Hypothalamus (tissue), 51 donors: ENCODE measurements at places on chromosomes 4 and X.

- DNase-seq: no peak
Observed at GRCh38 chrX:39650768-39651347, 446.9 kb downstream of the BCOR start.

DNA sequence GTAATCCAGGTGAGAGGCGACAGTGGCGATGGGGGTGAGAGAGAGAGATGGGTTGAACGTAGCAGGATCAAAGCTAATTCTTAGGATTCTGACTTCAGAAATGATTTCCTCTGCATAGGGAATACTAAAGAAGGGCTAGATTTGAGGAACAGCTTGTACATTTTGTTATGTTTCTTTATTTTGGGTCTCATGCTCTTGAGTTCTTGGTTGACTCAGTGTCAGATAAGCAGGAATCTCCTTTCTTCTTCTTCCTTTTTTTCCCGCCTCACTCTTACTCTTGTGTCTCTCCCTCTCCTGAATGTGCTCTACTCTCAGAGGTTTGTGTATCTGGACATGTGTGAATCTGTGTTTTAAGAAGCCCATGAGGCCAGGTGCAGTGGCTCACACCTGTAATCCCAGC, 36.4 kb downstream of the FAM193A start:
- no peak for DNase-seq

GRCh38 chrX:153378607-153379006, 22.5 kb downstream of the PNMA6E start:
- no peak for DNase-seq

GRCh38 chrX:24202465-24203031, 53.0 kb downstream of the ZFX start:
- DNase-seq: no peak

DNA sequence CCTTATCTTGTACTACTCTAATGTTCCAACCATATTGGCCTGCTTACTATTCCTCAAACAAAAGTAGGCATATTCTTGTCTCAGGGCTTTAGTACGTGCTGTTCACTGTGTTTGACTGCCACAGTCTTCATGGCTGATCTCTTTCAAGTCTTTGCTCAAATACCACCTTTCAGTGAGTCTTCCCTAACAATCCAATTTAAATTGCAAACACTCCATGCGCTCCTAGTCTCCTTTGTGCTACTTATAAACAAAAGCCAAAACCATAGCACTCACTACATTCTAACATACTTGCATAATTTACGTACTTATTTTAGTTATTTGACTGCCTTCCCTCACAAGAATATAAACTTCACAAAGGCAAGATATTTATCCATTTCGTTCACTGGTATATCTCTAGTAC, 1.7 kb upstream of the ART3 start:
- no peak for DNase-seq

DNA sequence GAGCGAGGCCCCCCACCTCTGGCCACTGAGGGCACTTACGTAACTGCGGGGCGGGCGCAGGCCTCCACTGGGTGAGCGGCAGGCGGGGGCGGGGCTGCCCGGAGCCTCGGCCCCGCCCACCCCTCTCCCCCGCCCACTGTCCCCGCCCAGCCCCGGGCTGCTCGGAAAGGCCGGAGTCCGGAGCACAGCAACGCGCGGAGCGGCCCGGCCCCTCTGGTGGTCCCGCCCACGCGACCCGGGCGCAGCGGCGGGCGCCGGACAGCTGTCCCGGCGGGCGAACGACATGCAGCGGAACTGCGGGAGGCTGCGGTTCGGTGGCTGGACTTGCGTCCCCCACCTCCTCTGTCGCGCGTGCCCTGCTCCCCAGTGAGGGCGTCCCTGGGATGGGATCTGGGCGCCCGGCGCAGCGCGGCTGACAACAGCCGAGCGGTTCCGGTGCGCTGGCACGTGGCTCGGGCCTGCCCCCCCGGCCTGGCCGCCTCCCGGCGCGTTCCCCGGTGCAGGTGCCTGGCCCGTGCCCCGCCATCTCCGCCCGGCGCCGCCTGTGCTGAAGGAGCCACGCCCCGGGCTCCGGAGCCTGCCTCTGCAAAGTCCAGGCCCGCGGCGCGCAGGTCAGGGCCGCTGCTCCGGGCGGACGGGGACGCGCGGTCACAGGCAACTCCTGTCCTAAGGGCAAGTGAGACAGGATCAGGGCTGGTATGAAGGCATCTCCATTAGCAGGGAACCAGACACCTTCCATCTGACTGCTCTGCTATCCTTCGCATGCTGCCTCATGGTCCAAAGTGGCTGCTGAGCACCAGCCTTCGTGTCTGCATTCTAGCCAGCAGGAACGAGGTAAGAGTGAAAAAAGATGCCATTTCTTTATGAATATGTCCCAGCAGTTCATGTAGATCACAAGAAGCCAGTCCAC, 21.8 kb upstream of the JAKMIP1 start:
- DNase-seq: peak; percentile 80

DNA sequence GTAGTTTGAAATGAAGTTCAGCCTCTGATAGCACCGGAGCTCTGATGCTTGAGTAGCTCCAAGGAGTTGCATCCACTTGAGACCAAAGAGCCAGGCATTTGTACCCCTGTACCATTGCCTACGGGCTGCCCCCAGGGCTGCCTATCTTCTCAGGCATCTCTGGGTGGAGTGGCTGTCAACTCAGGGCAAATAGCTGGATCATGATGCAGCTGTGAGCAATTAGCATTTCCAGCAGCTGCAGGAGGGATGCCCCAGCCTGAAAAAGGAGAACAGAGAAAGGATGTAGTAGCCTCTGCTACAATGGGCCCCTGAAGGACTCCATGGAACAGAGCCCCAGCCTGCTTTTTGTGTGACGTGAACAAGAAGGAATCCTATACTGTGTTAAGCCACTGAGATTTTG, 492.6 kb downstream of the BCOR start:
- DNase-seq: no peak

- no peak for DNase-seq
Observed at GRCh38 chr4:6354119-6354518, 84.5 kb downstream of the WFS1 start.

GRCh38 chr4:166941629-166942028, 292.7 kb downstream of the SPOCK3 start:
- no peak for DNase-seq

- DNase-seq: peak; percentile 0
Observed at GRCh38 chrX:114611018-114611619, 27.2 kb downstream of the HTR2C start.

GRCh38 chr4:2482693-2483092, 13.8 kb downstream of the RNF4 start:
- DNase-seq: no peak

DNA sequence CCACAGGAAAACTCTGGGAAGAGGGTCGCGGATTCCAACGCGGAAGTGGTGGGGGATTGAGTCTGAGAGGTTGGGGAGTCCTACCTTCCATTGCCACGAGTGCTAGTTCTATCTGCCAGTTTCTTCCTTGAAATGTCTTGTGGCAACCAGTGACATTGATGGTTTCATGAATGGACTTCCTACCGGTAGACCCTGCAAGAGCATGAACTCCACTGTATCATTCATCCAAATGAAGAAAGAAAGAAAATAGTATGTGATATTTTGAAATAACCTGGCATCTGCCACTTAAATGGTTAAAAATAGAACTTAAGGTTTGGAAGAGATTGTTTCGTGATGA, 1.1 kb upstream of the SLC10A7 start:
- no peak for DNase-seq

GRCh38 chr4:180434131-180434895, 1808.9 kb upstream of the TENM3 start:
- no peak for DNase-seq

DNA sequence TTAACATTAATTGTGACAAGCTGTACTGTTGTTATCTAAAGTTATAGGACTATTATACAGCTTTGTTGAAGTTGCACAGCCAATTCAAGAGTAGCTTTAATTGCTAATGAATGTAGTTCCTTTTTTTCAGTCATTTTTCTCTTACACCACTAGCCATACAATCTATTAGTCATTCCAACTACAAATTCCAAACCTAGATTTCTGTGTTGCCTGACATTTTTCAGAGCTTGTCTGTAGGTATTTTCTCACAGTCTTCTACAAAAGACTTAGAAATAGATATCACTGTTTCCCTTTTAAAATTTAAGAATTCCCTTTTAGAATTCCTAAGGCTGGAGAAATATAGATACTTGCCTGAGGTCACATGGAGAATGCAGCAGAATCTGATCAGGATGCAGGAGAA, 307.0 kb upstream of the HS3ST1 start:
- no peak for DNase-seq

- no peak for DNase-seq
Observed at GRCh38 chr4:174553828-174554227, 31.5 kb upstream of the HPGD start.

DNA sequence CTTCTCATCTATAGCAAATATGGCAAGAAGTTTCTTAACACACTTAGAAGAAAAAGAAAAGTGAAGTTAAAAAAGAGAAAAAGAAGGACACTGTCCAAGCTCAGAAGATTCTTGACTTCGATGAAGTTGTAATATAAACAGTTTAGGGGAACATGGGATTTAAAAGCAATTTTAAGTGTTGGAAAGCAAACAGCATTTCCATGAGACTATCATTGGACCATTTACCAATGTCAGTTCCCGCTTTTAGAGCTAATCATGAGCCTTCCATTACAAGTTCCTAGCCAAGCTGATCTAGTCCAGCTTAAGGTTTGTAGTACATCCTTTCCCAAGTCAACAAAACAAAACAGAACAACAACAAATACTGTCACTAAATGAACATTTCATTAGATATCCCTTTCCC, 45.1 kb upstream of the FGF2 start:
- no peak for DNase-seq

DNA sequence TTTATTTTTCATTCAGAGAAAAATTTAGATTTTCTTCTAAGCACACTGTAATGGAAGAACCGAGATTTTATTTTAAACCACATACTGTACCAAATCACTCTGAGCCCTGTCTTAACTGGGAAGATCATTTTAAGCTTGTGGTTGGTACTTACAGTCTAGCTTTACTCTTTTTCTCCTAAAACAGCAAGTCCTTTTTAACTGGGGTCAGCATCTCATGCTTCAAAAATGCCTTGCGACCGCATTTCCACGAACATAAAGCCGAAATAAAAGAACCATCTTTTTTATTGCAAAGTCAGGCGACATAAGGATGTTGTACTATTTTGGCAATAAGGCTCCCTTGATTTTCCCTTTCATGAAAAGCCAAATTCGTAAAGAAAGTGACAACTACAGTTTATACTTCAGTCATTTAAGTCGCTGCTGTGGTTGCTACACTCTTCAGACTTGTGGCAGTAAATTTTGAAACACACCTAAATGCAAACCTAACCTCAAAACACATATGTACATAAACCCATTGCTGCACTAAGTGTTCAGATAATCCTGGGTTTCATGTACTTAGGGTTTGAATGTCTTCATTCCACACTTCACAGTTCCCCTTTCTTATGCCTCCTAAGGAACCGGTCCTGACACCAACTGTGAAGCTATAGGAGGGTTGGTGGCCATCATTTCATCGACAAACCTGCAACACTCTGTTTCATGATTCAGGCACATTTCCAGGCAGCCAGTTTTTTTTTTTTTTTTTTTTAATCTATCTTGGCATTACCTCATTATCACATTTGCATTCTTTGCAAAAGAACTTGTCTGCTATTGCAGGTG, 3.0 kb downstream of the STOX2 start:
- no peak for DNase-seq

- DNase-seq: no peak
Observed at GRCh38 chr4:128709268-128709667, 100.2 kb upstream of the JADE1 start.

GRCh38 chr4:112147697-112148096, 2.4 kb downstream of the FAM241A start:
- DNase-seq: no peak

DNA sequence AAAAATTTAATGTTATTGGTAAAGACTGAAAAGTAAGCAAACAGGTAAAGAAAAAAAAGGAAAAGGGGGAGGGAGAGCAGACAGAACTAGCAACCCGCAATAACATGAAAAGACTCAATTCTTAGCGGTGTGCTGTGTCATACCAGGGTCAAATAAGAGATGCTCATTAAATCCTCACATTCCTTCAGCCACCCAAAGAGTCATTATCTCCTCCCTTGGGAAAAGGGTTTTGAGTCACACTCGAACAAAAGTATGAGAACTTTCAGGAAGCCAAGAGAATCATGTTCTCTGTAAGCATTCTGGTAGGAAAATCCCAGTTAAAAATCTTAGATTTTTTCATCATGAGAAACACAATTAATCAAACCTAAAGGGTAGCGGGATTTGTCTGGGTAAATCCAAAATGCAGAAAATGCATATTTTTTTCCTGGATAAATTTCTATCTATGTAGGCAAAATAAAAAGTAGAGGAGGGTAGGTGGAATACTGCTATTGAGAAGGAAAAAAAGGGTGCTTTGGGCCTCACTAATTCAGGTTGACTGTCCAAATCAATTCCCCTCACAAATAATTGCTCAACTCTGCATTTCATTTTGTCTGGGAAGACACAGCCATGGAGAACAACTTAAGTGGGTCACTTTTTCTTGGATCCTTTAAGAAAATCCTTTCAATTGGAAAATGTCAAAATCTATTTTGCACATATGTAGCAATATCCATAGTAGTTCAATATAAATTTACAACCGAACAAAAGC, 23.2 kb downstream of the TNIP3 start:
- no peak for DNase-seq

DNA sequence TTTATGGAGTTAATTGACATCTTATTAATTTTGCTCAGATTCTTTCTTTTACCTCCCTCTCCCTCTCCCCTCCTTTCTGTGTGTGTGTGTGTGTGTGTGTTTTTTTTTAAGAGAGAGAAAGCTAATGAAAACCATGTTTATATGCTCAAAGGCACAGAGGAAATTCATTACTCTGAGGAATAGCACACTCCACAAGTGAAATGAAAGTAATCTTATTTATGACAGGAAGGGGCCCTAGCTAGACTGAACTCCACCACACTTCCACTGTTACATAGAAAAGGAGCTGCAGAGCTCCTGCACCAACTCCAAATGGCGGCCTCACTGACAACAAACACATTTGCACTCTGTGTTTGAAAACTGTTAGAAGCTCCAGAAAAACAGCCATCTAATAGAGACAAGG, 150.6 kb downstream of the RASL11B start:
- DNase-seq: no peak
